ENCODE measurements at places on chromosomes 11 and 22.

- DNase-seq = no peak
Measured at GRCh38 chr22:37239336-37240239, 4.5 kb downstream of the RAC2 start.

GRCh38 chr22:21567456-21568346, at the start of gene UBE2L3:
Gene UBE2L3 (plus strand): TSS chr22:21567714. CDS start chr22:21567745, 31 bp downstream.
- DNase-seq = peak; percentile 92

- no peak for DNase-seq
Measured at GRCh38 chr11:70265341-70265740, 5.1 kb upstream of the PPFIA1 start.

DNA sequence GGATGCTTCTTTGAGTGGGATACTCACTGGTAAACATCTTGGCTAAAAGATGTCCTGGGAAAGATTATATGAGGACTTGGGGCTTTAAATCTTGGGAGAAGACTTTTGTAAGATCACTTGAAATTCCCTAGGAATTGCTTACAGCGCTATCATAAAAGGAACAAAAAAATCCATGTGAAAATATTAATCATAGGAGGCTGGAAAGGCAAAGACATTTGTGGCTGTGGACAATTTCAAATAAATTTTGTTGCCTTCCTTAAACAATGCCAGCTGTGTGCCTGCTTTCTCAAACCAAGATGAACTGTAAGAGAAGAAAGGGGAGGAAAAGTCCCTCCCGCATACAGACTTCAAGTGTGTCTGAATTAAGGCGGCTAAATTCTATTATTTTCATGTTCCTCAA, 75.6 kb downstream of the SNX19 start:
- DNase-seq = no peak

GRCh38 chr11:118304227-118304567, 333 bp upstream of the CD3E start:
- no peak for DNase-seq

DNA sequence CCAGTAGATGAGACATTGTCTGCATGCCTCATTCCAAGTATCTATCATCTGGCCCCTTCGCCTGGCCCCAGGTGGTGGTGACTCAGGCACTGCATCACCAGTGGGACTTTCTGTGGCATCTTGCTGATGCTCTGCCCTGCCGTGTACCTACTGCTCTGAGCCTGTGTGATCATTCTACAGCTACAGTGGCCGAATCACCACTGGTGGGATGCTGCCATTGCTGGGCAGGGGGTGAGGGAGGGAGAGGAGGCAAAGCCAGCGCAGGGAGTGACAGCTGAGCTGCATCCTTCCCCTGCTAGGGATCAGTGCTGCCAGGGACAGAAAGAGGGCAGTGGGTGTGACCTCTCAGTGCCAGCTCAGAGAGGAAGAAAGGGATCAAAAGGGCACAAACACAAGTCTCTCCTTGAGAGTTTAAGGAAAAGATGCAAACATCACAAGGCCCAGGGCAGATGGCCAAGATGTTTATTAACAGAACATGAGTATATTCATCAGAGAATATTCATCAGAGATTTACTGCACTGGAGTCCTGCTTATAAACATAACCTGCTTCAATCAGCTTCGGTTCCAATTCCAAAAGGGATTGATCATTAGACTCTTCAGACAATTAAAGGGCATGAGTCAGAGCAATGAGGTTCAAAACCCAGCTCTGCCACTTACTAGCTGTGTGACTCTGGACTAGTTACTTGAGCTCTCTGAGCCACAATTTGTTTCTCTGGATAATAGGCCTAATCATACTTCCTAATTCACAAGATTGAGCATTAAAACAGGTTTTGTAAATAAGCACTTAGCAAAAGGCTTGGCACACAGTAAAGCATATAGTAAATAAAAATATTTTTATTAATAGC, 109.8 kb downstream of the NAT10 start:
- no peak for DNase-seq

All from eye (tissue), 1 donor.